ENCODE measurements at places on chromosomes 11 and 22. TPM values are rescaled to one million over a fixed set of nuclear protein-coding genes. Genes with fewer than 3 reads are reported as not detected.

Gene MMP8
- polyA plus RNA-seq: 0.11 TPM

DNA sequence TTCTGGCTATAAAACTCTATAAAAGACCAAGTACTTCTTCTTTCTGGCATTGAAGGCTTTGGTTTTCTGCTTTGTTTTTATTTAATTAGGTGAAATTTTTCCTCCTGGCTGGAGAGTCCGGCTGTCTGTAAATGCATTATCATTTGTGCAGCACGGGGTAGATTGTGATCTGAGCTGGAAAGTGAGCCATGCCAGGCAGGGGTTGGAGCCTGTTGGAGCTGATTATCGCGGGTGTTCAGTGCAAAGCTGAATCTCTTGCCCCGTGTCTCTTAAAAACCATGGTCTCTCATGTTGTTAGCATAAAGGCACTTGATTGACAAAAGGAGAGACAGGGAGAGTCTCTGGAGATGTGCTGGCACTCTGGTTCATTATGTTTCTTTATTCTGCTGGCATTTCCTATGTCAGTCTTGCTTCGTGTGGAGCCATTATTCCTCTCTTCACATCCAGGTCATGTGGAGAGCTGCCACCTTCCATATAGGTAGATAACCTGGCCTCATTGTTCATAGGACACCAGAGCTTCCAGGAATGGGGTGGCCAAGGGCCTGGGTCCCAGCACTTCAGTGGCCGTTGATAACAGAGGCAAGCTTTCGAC, 75.2 kb downstream of the LDLRAD3 start:
- DNase-seq: no peak

DNA sequence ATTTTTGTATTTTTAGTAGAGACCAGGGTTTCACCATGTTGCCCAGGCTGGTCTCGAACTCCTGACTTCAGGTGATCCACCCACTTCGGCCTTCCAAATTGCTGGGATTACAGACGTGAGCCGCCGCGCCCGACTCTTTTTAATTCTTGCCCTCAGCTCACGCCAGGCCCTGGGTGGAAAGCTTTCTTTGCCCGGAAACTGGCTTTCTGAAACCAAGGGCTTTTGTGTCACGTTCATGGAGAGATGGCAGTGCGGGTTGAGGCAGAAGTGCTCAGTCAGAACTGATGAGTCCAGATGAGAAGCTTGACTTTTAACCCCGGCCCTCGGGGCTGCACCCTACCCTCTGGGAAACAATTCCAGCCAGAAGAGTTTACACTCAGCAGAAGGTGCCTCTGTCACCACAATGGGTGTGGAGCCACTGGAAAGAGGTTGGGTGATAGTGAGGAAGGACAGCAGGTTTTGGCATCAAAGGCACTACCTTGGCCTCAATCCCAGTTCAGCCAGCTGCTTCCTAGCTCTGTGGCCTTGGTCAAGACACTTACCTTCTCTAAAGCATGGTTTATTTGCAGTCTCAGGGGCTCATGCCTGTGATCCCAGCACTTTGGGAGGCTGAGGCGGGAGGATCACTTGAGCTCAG, 890 bp upstream of the ARFGAP3 start:
- no peak for DNase-seq

DNA sequence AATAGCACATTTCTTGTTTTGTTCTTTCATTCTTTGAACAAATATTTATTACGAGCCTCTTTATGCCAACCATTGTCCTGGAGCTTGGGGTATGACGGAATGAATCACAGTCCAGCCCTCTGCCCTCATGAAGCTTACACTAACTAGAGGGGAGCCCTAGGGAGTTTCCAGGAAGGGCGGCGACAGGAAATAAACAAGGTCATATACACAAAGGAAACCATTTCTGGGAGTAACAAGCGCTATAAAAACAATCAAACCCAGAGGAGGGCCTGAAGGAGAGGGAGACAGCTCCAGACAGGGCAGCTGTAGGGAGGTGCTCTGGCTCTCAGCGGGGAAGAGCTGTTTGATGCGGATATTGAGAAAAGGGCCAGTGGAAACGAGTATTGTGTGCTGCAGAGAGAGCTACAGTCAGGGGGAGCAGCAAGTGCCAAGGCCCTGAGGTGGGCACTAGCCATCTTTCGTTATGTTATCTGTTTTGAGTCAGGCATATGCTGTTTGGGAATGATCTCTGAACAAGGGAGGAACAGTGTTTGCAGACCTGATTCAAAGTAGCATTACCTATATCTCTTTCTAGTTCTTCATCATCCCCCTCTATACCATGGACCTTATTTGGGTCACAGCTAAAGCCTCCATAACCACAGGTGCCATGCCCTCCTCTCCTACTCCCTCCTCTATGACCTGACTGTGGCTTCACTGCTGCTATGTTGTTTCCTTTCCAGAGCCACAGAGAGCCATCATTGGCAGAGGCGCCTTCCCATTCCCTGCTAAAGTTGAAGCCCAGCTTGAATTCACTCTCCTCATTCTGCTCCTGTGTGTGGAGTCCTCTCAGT, 15.3 kb upstream of the ZBTB16 start:
- DNase-seq: no peak

Gene ISX
- not detected for polyA plus RNA-seq

DNA sequence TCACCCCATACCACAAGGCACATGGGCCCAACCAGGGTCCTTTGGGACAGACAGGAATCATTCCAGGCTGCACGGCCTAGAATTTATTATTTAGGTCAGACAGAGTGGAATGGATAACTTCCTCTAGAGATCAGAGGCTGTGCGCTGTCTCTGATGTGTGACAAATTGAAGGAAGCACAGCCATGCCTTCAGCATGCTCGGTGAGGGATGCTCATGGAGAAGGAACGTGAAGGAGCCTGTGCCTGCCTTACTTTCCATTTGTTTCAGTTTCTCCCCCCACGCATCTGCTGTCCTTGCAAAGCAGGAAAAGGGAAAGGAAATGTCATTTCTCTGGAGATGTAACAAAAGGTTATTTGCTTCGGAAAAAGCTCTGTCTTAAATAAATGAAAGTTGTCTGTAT, 644.1 kb downstream of the OPCML start:
- no peak for DNase-seq

DNA sequence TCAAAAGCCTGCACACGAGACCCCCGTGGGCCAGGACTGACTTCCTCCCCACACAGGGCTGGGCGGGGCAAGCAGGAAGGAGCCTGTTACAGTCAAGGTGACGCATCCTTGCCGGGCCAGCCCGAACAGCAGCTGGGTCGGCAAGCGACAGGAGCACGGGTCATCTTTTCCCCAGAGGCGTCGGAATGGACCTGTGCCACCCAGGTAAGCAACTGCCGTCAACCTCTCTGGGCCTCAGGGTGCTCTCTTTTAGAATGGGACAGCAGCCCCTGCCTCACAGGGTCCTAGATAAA, at the start of gene CYTH4:
Gene CYTH4, plus strand, starts transcription at position 124 of the 293 bp plus-strand sequence. Its CDS starts 62 bp downstream, at position 186.
- peak; percentile 37 for DNase-seq

GRCh38 chr11:2835296-2835695, 50.3 kb downstream of the CDKN1C start:
- DNase-seq: peak; percentile 64

DNA sequence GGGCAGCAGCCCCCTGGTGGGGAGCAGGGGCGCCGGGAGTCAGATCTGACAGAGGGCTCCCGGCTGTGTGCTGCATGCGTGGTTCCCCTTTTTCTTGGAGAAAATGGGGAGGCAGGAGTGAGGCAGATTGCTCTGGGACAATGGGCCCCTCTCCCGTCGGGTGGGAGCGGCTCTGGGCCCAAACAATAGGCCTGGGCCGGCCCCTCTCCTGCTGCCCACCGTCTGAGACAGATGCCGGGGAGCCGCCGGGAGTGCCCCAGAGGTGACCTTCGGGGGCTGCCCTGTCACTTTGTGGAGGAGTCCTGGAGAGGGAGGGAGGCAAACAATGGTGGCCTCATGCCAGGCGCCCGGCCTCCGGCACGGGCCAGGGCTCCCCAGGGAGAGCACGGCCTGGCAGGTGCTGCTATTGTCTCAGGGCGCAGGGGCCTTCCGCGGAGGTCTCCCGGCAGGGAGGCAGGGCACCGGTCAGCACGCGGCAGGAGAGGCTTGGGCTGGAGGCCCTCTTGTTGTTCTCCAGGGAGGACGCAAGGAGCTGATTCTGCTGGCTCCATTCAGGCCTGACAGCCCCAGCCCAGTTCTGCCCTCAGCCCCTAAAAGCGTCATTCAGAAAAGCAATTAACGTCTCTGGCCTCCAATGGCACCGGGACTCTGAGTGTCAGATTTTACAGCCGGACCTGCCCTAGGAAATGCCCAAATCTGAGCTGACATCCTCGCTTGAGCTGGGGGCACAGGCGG, 44.8 kb downstream of the SMIM38 start:
- no peak for DNase-seq

- DNase-seq: no peak
Measured at GRCh38 chr22:26893173-26894110, 236.1 kb downstream of the MIAT start.

Gene NXPE1
- polyA plus RNA-seq: not detected

- peak; percentile 92 for DNase-seq
Measured at GRCh38 chr11:13140873-13141655, 131.9 kb downstream of the RASSF10 start.

GRCh38 chr11:43212279-43212678, 99.5 kb upstream of the API5 start:
- no peak for DNase-seq

All from mammary epithelial cell (primary cell).